ENCODE measurements at places on chromosomes 11 and 22. TPM values are rescaled to one million over a fixed set of nuclear protein-coding genes. Genes with fewer than 3 reads are reported as not detected.

SLC17A6 gene
- not detected for total RNA-seq

HSPB2 gene
- total RNA-seq, result not detected

MIOX gene
- 0.12 TPM for total RNA-seq

SLC25A18 gene
- not detected for total RNA-seq

CAT gene
- 108 TPM for total RNA-seq

KLHL35 gene
- 1.8 TPM for total RNA-seq

CABP4 gene
- not detected for total RNA-seq

OSM gene
- total RNA-seq, result not detected

POTEH gene
- 0.29 TPM for total RNA-seq

MISFA gene
- 0.60 TPM for total RNA-seq

ARHGEF12 gene
- 42.0 TPM for total RNA-seq

MS4A2 gene
- total RNA-seq, result not detected

LRRC10B gene
- total RNA-seq, result not detected

DNAJB7 gene
- not detected for total RNA-seq

NPAS4 gene
- not detected for total RNA-seq

POGLUT3 gene
- total RNA-seq, result 70.1 TPM

APOA5 gene
- not detected for total RNA-seq

OR10A2 gene
- not detected for total RNA-seq

SEC14L6 gene
- total RNA-seq, result not detected

SLC35C1 gene
- 5.2 TPM for total RNA-seq

EMID1 gene
- not detected for total RNA-seq

JAML gene
- not detected for total RNA-seq

RAB38 gene
- total RNA-seq, result 13.5 TPM

ANO9 gene
- not detected for total RNA-seq

NELL1 gene
- 0.12 TPM for total RNA-seq

TSPAN32 gene
- total RNA-seq, result 2.7 TPM

CEND1 gene
- total RNA-seq, result 0.12 TPM

PLEKHA7 gene
- not detected for total RNA-seq

CD82 gene
- total RNA-seq, result 83.6 TPM
